ENCODE measurements at places on chromosomes 11 and 22.

DNA sequence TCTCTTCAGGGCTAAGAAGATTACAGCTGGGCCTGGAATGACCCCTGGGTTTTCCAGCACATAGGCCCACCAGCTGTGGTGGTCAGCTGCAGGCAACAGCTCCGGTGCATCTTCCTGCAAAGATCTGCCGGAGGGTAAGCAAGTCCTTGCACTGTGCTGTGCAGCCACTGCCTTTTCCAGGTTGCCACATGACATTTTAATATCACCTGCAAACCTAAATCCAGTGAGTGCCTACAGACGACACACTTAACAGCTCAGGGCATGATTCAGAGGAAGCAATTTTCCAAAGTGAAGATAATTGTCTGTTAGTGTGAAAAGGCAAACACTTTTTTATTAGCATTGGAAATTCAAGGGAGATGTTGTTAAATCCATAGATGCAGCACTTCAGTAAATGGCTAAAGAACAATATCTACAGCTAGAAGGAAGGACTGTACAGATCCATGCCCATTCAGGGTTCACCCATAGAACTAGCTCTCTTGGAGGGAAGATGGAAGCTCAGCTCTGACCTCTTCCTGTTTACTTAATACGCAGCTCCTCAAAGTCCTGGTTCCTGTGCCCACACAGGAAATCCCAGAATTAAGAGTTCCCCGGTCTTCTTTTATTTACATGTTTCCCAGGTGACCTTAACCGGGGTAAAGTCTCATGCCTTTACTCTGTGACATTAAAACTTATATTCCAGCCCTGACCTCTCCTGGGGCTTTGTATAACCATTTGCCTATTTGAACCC is 13.3 kb upstream of the NRIP3 start:
- no peak for DNase-seq

GRCh38 chr11:67119585-67120391 is 725 bp downstream of the KDM2A start:
- DNase-seq, result peak; percentile 11

DNA sequence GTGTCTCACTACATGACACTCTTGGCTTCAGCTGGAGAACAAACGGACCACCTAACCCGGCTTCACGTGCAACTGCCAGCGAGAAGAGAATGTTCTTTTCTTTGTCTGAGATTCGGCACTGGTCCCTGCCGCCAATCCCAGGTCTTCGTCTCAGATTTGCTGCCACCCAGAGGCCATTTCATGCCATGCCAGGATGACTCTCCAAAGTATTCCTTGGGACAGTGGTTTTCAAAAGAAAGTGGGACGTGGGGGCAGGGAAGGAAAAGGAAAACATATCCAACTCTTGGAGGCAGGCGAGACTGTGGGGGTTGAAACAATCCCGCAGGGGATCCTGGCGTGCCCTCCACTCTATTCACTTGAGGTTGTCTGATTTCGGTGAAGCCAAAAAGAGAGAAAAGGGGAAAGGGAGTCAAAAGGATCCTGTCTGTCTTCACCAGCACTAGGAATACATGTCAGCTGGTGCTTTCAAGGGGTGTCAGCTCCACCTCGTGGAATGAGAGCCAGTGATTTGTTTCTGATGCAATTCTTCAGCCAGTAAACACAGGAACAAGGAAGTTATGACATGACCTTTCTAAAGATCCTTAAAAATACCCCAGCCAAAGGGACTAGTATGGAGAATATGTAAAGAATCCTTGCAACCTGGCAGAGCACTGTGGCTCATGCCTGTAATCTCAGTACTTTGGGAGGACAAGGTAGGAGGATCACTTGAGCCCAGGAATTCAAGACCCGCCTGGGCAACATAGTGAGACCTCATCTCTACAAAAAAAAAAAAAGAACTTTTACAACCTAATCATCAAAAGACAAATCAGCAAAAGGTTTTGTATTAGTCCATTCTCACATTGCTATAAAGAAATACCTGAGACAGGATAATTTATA is 41.0 kb upstream of the APLNR start:
- peak; percentile 70 for DNase-seq

GRCh38 chr22:23909296-23909898 is 15.2 kb downstream of the MIF start:
- DNase-seq, result no peak

- peak; percentile 32 for DNase-seq
These were observed at the start of gene SSTR3 for GRCh38 chr22:37212174-37212906. TSS of gene SSTR3 (minus strand) at chr22:37212477. CDS start at chr22:37207803, 4,674 bp downstream.

DNA sequence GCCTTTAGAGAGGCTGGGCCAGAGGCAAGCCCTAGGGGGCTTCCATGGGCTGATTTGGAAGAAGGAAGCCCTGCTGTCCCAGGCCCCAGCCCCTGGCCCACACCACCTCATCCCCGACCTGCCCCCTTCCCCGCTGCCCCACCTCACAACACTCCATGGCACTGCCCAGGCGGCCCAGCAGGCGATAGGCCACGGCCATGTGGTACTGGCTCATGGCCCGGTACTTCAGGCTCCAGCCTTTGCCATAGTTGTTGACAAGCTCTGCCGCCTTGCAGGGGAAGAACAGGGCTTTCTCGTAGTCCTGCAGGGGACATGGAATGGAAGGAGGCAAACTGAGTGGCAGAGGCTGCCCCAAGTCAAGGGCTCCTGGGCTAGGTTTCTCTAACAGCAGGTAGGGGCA is 6.4 kb downstream of the RAPSN start:
- no peak for DNase-seq

DNA sequence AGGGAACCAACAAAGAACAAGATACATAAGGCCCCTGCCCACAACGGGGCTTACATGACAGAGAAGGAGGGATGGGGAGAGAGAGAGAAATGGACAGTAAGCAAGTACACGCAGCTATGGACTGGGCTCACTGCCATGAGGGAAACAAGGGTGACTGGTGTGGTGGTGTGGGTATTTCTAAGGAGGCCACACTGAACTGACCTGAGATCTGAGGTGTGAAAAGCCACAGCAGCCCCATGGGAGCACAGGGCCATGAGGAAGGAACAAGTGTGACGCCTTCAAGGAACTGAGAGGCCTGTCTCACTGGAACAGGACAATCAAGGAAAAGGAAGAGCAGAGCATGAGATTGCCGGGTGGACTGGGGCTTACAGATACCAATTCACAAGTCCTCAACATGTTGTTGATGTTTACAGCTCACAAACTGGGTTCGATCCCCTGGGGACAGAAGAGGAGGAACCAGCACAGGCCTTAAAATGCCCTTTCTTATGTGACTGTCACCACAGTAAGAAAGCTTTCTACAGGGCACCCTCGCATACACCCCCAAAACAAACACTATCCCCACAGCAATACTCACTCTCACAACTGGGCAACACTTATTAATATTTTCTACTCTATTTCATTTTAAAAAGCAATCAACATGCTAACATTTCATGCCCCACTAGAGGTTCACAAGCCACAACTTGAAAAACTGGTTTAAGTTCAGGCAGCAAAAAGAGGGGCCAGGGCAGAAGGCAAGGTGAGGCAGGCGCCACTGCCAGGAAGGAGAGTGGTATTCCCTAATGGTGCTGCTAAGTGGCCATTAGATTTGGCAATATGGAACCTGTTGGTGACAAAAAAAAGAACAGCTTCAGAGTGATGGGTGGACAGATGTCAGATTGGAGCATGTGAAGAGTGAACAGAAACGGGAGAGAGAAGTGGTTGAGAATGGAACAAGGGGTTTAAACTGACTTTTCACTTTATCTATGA is 39.1 kb downstream of the TCIRG1 start:
- no peak for DNase-seq

GRCh38 chr11:58152781-58153180 is 27.5 kb upstream of the OR9I1 start:
- no peak for DNase-seq

- DNase-seq, result no peak
These were observed 26.9 kb upstream of the SCUBE1 start for GRCh38 chr22:43370036-43370435.

DNA sequence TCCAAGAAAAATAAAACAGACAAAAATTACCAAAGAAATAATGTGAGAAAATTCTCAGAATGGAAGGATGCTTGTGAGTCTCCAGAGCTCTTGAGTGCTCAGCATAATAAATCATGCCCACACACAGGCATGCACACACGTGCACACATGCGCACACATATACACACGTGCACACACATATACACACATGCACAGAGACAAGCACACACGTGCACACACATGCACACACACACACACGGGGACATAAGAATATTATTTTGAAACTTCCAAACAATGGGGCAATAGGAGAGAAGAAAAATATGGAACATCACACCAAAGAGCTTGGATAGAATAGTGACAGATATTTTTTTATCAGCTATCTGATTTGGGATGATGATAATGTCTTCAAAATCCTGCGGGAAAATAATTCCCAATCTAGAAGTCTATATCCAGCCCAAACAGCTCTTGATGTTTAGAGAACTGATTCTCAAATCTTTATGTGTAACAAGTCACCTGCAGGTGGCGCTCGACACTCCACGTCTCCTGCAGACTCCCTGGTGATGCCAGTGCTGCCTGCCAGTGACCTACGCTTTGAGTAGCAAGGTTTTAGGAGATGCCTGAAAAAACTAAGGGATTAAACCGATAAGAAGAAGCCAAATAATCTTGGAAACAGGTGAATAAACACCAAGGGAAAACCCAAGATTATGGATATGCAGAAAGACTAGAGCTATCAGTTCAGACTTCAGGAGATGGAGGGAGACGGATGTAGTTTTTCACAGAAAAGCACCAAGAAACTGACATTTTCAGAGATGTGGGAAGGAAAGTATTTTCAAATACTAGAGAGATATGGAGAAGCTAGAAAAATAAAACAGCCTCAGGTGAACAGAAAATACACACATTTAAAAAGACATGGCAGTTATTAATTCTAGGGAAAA is 743.6 kb downstream of the ETS1 start:
- DNase-seq, result peak; percentile 67

DNA sequence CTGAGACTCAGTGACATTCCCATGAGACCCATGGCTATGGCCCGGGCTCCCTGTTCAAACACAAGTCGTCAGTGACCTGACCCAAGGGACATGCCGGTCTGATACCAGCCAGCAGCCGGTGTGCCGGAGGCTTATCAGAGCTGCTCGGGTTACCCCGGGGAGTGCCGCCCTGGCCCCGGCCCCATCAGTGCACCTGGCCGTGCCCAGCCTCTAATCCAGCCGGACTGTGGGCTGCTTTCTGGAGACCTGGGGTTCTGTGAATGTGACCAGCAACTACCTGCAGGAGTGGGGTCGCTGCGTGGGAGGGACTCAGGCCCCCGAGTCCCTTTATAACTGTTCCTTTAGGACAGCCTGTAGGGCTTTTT is 52.7 kb downstream of the LINC01488 start:
- DNase-seq, result no peak

GRCh38 chr11:68353118-68353517 is 40.7 kb downstream of the LRP5 start:
- DNase-seq, result no peak

GRCh38 chr11:475941-476340 is 25.9 kb downstream of the PTDSS2 start:
- no peak for DNase-seq

GRCh38 chr11:45593992-45594391 is 71.4 kb downstream of the CHST1 start:
- DNase-seq, result no peak

GRCh38 chr11:106785913-106786650 is 232.2 kb downstream of the GUCY1A2 start:
- no peak for DNase-seq

GRCh38 chr11:45395947-45396346 is 109.8 kb upstream of the SYT13 start:
- no peak for DNase-seq

GRCh38 chr22:42639541-42640241 is 710 bp downstream of the ATP5MGL start:
- DNase-seq, result no peak

- no peak for DNase-seq
These were observed 37.7 kb downstream of the SHISAL1 start for GRCh38 chr22:44274918-44275630.

- DNase-seq, result no peak
These were observed 24.9 kb downstream of the CTSC start for GRCh38 chr11:88312628-88313027.

GRCh38 chr11:79482800-79483199 is 42.0 kb upstream of the TENM4 start:
- no peak for DNase-seq

- no peak for DNase-seq
These were observed 59.2 kb upstream of the ATXN10 start for GRCh38 chr22:45612451-45612901.

DNA sequence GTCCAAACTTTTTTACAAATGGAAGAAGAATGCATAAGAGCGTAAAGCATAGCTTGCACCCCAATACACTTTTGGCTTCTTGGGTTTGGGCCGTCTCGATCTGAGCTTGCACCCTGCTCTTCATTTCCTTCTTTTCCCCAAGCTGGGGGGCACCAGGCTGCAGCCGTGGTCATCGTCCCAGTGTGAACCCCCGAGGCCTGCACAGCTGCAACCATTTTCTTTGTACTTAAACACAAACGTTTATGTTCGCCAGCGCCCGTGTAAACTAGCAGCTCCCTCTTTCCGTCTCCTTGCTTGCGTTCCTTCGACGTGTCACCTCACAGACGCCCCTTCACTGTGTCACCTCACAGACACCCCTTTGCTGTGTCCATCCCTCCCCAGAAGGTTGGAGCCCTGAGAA is 10.1 kb downstream of the KRTAP5-5 start:
- no peak for DNase-seq

DNA sequence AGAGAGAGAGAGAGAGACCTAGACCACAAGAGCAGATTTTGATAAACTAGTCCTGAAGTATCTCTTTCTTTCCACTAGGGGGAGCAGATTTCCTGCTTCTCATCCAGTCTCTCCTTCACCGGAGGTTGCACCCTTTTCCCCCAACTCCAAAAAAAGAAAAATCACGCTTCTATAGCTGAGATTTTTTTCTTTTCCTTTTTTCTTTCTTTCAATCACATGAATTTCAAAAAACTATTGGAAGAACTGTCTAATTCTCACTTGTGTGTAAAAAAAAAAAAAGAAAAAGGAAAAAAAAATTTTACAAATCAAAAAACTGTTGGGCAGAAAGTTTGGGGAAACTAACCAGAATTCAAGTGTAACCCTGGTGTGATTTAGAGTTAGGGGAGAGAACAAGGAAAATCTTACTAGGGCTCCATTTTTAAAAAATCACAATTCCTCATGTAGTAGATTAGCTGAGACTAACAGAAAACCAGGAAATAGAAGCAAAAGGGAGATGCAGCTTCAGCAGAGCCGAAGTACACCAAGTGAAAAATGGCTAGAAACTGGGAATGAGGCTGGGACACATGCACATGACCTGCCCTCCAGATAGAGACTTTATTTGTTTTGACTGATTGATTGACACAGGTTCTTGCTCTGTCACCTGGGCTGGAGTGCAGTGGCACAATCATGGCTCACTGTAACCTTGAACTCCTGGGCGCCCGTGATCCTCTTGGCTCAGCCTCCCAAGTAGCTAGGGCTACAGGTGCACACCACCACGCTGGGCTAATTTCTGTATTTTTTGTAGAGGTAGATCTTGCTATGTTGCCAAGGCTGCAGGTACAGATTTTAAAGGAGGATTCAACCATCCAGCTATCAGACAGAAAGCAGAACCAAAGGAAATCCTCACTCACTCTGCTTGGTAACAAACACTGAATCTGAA is 27.1 kb downstream of the SDHD start:
- peak; percentile 15 for DNase-seq

Measured in neuronal stem cell (in vitro differentiated cells).